ENCODE measurements at places on chromosomes 1 and 21.

- no peak for DNase-seq
These were observed 42.7 kb downstream of the RHOU start for GRCh38 chr1:228778026-228778425.

- DNase-seq, result no peak
These were observed 302.2 kb upstream of the ESRRG start for GRCh38 chr1:217025381-217025780.

DNA sequence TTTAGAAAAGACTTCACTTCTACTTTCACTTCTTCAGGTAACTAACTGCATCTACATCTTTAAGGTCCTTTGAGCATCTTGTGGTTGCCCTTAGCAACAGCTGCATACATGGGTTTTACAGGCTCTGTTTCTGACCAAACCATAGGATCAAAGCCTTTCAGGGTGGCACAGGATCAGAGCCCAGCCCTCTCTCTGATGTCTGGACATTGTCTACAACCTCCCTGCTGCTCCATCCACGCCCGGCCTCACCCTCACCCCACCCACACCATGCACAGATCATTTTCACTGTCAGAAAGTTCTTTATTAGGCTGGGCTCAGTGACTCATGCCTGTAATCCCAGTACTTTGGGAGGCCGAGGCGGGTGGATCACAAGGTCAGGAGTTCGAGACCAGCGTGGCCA lies 5.2 kb downstream of the NCF2 start:
- no peak for DNase-seq

DNA sequence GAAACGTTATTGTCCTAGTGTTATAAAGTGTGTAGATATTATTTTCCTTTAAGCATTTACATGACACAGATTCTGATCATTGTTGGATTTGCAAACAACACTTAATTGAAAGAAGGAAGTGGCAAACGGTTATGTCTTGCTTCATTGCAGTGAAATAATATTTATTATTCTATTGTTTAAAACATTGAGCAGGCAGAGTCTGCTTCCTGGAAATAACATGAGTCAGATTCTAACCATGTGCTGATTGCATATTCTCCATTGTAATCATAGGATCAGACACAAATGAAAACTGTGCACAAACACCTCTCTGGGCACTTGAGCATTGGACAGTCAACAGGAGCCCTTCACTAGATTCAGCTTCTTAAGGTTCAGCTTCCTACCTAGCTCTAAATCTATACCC lies 46.8 kb upstream of the USP25 start:
- no peak for DNase-seq

DNA sequence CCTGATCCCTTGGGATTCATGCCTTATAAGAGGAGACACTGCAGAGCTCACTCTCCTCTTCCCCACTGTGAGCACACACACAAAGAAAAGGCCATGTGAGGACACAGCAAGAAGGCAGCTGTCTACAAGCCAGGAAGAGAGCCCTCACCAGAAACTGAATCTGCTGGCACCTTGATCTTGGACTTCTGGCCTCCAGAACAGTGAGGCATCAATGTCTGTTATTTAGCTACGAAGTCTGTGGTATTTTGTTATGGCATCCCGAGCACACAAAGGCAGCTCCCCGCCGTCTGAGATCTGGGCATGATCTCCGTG lies 47.1 kb upstream of the RPL11 start:
- no peak for DNase-seq

DNA sequence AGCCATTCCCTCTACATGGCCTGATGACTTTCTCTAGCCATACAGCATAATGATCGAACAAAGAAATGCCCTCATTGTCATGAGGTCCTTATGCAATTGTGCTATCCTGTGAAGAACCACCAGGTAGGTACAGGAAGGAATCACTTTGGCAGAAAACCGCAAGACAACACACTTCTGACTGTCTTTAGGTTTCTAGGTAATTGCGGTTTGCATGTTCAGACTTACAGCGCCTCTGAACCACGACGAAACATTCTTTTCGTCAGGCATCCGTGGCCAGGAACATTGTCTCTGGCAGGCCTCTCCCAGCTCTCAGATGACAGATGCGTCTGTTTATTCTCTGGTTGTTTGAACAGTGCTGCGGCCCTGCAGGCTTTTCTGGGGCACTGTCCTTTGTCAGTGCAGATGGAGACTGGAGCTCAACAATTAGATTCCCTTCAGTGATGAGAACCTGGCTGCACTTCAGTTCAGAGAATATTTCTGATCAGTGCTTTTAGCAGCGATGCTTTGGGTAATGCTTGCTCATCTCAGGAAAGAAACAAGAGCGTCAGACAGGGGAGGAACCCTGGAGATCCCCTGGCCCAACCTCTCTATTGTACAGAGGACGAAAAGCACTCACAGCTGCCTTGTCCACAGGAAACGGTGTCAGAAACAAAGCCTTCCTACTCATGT lies 63.4 kb downstream of the B3GALT5 start:
- DNase-seq, result no peak

DNA sequence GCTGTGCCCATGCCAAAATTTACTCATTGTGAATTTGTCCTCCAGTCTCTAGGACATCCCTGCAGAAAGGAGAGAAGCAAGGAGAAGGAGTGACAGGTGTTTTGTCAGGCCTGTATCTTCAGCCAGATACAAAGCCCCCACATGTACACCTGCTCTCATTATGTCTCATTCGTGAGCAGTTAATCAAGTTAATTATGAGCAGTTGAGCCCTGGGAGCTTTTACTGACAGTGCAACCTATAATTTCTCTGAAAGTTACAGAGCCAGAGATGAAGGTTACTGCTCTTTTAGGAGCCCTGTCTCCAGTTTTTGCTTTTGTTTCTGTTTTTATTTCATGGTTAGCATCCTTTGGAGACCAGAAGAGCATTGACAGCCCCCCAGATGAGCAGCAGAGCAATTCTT lies 5.0 kb upstream of the ILDR2 start:
- no peak for DNase-seq

GRCh38 chr1:166379447-166379846 lies 212.6 kb upstream of the FAM78B start:
- no peak for DNase-seq

DNA sequence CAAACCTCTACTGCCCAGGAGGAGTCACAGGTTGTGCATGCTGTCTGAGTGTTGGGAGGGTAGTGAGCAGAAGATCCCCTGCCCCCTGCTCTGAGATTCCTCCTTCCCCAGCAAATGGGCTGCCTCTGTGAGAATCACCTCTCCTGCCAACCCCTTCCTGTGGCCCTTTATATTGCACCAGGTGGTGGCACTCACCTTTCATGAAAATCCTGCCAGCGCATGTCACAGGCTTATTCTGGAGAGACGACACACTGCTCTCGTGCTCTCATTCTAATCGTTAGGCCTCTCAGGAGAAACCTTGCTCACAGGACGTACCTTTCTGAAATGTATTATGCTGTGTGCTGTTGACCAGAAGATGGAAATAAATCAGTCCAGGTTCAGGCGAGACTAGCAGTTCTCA lies 113.7 kb downstream of the RGL1 start:
- no peak for DNase-seq

- DNase-seq, result no peak
These were observed 45.8 kb downstream of the STX6 start for GRCh38 chr1:180976732-180977357.

GRCh38 chr21:43206231-43207042 lies 37.6 kb downstream of the CRYAA start:
- DNase-seq, result no peak

- DNase-seq, result peak; percentile 35
These were observed 18.8 kb upstream of the ECE1 start for GRCh38 chr1:21308847-21309652.
